ENCODE measurements at places on chromosomes 5 and 9.

DNA sequence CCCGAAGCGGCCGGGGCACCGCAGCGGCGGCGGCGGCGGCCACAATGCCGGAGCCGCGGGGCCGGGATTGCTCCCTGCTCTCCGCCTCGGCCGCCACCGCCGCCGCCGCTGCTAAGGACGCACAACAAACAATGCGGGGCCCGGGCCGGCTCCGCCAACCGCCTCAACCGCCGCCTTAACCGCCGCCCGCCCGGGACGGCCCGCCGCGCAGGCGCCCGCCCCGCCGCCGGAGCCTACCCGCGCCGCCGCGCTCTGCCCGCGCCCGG lies 254 bp downstream of the STRBP start:
- DNase-seq = no peak

GRCh38 chr9:98263482-98264357 lies 8.3 kb upstream of the TBC1D2 start:
- DNase-seq = peak; percentile 81

- DNase-seq = peak; percentile 8
Measured at GRCh38 chr5:180215783-180216630, 7.0 kb upstream of the RASGEF1C start.

- DNase-seq = peak; percentile 39
Measured at GRCh38 chr5:160445132-160445531, 23.5 kb downstream of the PTTG1 start.

DNA sequence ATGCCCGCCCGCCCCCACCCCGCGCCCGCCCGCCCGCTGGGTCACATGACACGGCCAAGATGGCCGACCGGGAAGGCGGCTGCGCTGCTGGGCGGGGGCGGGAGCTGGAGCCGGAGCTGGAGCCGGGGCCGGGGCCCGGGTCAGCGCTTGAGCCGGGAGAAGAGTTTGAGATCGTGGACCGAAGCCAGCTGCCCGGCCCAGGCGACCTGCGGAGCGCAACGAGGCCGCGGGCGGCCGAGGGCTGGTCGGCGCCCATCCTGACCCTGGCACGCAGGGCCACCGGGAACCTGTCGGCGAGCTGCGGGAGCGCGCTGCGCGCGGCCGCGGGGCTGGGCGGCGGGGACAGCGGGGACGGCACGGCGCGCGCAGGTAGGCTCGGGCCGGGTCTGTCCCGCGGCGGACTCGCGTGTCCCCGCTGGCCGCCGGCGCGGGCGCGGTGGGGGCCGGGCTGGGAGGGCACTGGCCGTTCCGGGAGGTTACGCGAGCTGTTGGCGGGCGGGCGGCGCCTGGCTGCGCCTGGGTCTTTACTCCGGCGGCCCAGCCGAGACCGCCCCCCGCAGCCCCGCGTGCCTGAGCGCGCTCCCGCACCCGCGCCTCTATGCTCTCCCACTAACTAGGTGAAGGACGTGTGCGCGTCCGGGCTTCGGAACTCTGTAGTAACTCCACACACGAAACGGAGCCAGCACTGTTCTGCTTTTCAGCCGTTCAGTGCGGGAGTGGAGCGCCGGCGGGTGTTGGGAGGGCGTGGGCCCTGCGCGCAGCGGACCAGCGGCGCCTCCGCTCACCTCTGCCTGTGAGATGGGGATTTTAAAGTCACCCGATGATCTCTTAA lies at the start of gene RUFY1:
TSS of gene RUFY1 (plus strand) at position 44 of the 832 bp plus-strand sequence. CDS start at position 60, 16 bp downstream.
- peak; percentile 74 for DNase-seq

GRCh38 chr9:529731-530130 lies 311.8 kb upstream of the DMRT1 start:
- no peak for DNase-seq

- DNase-seq = peak; percentile 59
Measured at GRCh38 chr9:2016408-2017330, 1.5 kb downstream of the SMARCA2 start.

DNA sequence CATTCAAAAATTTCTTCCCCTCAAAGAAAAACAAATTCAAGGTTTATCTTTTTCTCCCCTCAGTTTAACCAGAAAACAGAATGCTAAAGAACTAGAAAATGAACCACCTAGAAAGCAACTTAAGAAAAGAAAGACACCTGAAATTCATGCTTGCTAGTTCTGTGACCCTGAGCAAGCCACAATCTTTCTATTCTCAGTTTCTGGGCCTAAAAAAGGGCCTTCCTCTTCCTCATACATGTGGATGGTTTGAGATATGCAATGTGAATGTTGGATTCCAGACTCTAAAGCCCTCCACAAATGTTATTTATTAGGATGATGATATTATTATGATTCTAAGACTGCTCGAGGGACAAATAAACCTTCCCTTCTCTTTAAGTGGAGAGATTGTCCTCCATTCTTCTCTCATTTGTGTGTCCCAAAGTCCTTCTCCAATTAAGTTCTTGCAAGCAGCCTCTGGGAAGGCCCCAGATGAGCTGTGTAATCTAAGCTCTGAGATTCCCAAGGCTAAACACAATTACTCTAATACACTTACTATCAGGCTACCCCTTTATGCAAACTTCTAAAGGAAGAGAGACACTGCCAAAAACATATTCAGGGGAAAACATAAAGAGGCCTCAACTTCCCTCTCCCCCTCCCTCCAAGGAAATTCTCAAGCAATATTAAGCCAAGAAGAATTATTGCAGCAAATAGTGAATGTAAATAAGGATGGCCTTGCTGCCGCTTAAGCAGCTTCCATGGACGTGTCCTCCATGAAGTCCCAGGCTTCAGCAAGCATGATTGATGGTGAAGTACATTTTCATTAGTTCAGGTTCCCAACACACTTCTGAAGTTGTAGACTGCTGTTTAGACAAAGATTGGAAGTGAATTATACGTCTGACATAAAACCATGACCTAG lies 80.2 kb downstream of the PRKACG start:
- DNase-seq = no peak

GRCh38 chr5:95647886-95648860 lies 1.6 kb downstream of the RFESD start:
- DNase-seq = no peak

DNA sequence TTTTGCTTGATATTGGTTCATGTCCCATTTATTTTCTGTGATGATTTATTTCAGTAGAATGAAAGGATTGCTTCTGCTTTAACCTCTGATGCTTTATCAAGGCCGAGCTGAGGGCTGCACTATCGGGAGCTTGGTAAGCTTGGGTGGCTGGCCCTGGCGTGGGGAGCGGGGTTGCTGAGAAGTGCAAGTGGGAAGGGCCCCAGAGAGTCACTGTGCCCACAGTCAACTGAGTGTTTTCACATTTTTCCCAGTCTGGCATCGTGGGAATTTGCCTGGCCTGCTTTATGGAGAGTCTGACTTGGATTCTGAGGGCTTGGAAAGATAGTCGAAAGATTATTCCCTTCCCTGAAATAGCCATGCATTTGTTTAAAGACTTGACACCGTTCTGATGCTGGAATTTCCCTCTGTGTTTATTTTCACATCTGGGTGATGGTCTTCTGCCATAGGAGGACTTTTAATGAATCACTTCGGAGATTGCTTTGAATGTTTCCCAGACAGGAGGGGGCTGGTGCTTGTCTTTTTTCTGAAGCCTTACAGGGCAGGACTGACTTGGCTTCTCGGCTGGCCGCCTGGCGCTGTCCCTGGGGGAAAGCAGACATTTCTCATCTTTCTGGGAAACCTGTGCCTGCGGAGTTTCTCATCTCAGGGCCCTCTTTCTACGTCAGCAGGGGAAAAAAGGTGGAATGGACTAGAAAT lies 139.0 kb downstream of the BOD1 start:
- DNase-seq = no peak

DNA sequence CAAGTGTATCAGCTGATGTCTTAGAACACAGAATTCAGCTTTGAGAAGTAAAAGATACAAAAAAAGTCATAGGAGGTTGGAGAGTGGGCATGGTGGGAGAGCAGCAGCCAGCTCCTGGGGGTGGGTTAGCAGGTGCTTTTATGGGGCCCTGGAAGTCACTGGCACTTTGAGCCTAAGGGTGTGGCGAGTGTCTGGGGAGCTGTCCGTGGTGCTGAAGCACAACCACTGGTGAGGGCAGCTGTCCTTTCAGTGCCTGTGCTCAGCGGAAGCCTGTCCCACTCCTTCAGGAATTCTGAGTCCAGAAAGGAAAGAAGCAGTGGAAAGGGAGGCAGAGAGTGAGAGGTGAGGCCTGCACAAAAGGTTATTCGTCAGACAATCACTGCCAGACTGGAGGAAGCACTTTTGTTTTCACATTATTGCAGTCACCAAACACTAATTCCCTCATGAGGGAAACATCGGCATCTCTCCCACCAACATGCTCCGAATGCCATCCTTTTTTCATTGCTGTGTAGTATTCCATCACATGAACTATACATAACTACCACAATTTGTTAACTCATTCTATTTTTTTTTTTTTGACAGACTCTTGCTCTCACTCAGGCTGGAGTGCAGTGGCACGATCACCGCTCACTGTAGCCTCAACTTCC lies 59.4 kb upstream of the RAPGEF1 start:
- DNase-seq = peak; percentile 7

DNA sequence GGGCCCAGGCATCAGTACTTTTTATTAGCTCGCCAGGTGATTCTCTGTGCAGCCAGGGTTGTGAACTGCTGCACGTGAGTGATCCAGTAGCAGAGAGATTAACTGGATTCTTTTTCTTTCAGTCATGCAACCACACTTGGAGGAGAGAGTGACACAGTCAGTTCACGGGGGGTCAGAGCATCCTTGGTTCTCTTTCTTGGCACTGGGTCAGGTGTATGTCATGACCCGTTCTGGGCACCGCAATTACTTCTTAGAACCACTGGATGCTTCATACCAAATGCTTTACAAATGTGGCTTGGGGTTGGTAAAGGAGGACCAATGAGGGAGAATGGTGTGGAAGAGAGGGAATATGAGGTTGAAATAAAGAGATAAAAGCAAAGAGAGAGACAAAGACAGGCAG lies 368.7 kb downstream of the MLLT3 start:
- no peak for DNase-seq

- DNase-seq = peak; percentile 8
Measured at GRCh38 chr5:470961-471749, 28.2 kb downstream of the EXOC3 start.

DNA sequence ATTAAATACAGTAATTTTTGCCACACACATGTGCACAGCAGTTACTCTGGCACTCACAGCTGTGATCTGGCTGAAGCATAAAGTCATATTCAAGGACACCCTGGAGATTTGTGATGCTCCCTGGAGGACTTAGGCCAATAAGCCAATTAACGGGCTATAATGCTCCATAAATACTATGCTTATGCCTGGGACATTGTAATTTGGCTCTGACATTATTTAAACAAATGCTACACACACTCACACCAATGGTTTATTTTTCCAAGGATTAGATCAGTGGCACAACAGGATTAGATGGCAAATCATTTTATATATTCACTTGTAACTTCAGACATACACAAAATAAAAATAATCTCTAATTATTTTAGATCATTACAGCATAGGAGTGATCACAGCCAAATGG lies 111.2 kb downstream of the LMNB1 start:
- DNase-seq = no peak

DNA sequence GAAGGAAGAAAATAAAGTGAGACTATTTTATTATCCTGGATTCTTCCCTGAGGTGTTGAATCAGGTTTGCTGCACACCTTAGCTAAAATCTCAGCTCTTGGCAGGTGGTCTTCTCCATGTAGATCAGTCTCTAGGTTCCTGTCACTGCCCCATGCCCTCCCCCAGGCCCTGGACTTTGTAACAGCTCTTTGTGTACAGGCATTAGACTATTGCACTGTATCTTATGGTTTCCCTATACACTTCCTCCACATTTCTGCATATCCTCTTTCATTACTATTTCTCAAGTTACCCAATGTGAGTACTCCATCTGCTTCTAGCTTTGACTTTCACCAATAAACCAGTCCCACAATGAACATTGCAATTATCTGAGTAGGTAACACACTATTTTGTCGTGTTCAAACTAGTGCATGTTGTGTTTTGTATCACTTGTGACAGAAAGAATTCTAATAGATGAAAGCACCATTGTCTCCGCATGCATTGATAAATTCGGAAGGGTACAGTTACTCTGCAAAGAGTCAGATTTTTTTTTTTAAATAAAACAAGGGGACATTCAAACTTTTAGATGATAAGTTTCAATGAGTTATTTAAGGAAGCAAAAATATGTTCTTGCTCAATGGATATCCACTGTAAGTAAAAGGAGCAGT lies 1348.7 kb upstream of the C9orf72 start:
- no peak for DNase-seq

DNA sequence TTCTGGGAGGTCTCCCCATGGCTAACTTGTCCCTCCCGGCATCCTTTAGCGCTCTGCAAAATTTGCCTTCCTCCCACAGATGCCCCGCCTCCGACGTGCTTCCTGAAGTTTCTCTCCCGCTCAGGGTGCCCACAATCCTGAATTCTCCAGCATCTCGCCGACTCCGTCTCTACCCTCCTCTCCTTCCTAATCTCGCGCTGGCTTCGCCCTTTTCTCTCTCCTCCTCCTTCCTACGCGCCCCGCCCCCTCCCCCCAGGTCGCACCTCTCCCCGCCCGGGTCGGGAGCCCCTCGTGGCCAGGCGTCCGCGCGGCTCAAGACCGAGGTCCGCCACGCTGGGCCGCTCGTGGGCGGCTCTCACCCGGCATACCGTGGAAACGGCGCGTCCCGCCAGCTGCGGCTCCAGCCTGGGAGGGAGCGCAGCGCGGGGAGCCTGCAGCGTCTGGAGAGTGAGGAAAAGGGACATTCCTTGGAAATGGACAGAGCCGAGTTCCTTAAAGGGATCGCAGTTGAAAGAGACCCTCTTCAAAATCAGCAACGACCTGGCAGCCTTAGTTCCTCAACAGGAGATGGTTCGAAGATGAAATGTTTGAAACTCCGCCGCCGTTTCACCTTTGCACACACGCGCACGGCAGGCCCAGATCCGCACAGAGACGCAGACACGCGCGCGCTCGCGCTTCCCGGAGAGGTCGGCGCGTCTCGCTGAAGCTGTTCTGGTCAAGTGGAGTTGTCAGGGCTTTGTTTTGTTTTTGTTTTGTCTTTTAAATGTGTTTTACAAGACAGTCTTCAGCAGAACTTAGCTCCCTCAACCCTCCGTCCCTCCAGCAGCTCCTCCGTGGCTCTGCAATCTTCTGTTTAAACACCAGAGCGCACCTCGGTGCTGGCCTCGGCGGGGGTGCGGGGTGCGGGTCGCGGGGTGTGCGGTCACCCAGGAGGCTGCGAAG lies 5.0 kb upstream of the IRX2 start:
- no peak for DNase-seq

- DNase-seq = no peak
Measured at GRCh38 chr9:128787659-128788058, 606 bp downstream of the TBC1D13 start.

DNA sequence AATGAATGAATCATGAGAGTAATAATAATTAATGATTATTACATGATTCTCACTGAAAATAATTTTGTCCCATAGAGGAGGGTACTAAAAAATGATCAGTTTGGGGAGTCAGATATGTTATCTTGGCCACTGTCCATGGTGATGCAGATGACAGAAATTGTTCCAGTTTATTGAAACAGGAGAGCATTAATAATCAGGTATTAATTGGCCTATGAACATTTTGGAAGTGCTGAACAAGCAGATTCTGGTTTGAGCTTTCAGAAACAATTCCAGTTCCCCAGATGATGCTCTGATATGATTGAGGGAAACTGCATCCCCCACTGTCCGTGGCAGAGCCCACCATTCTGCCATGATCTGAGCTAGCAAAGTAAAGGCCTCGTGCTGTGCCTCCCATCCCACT lies 345.2 kb downstream of the ZSWIM6 start:
- no peak for DNase-seq

- DNase-seq = no peak
Measured at GRCh38 chr9:122075135-122076030, 17.7 kb downstream of the TTLL11 start.

All from inflammatory macrophage (primary cell).